ENCODE measurements at places on chromosomes 5 and 9.
A peak's percentile ranks its signal among the peaks of the same experiment; 100 is the strongest.

DNA sequence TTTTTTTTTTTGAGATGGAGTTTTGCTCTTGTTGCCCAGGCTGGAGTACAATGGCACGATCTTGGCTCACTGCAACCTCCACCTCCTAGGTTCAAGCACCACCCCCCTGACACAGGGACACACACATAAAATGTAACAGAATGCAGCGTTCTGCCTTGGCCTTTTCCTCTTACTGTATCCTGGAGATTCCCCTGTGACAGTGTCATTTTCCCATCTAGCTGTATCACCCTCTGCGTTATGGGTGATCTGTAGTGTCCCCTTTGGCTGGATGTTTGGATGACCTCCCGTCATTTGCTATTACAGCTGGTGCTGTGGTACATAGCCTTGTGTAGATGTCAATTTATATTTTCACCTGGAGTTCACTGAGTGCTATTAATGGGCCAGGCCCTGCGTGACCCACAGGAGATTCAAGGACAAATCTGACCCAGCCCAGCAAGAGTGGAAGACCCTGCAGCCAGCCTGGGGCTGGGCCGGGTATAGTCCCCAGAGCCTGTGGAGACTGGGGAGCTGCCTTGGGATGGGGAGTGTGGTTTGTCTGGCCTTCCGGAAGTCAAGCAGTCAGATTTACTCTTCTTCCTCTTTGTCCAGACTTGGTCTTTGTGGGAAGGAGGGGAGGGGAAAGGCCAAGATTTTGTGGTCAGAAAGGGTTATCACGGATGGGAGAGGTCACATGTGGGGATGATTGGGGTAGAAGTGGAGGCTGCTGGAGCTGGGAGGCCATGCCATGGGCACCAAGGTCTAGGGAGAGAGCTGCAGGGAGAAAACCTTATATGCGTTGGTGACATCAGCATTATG, 43.6 kb downstream of the ERGIC1 start:
- DNase-seq = no peak

- no peak for DNase-seq
Measured at GRCh38 chr5:122366501-122366900, 54.5 kb downstream of the SNCAIP start.

- DNase-seq = peak; percentile 88
Measured at GRCh38 chr9:95131023-95131943, 186.2 kb downstream of the FANCC start.

GRCh38 chr9:84598921-84599636, 70.5 kb upstream of the NTRK2 start:
- DNase-seq = no peak

DNA sequence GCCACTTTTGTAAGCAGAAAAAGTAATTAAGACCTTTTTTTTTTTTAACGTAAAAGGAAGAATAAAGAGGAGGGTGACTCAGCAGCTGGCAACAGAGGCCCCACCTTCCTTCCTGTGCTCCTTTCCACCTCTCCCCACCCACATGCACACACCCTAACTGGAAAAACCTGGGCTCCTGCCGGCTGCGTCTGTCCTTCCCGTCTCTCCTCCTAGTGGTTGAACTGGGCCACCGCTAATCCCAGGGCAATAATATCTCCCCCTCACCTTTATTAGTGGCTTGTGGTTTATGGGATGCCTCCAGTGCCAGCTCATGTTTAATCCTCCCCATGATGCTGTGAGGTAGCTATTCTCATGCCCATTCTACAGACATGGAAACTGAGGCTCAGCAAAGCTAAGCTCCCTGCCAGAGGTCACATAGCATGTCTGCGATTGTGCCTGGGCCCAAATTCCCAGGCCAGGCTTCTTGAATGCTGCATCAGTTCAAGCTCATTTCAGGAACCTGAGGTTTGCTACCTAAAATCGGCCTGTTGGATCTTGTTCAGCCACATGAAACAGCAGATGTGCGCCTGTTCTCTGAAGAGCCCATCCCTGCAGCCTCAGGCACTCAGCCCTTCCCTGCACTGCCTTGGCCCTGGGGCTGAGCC, 60.9 kb upstream of the IL17B start:
- peak; percentile 89 for DNase-seq

GRCh38 chr9:10134266-10134665, 478.5 kb downstream of the PTPRD start:
- no peak for DNase-seq

- no peak for DNase-seq
Measured at GRCh38 chr5:15791859-15792258, 291.9 kb downstream of the FBXL7 start.

GRCh38 chr5:59390074-59390659, 503.4 kb downstream of the PDE4D start:
- peak; percentile 66 for DNase-seq

- peak; percentile 54 for DNase-seq
Measured at GRCh38 chr9:95460518-95461164, 56.1 kb downstream of the PTCH1 start.

DNA sequence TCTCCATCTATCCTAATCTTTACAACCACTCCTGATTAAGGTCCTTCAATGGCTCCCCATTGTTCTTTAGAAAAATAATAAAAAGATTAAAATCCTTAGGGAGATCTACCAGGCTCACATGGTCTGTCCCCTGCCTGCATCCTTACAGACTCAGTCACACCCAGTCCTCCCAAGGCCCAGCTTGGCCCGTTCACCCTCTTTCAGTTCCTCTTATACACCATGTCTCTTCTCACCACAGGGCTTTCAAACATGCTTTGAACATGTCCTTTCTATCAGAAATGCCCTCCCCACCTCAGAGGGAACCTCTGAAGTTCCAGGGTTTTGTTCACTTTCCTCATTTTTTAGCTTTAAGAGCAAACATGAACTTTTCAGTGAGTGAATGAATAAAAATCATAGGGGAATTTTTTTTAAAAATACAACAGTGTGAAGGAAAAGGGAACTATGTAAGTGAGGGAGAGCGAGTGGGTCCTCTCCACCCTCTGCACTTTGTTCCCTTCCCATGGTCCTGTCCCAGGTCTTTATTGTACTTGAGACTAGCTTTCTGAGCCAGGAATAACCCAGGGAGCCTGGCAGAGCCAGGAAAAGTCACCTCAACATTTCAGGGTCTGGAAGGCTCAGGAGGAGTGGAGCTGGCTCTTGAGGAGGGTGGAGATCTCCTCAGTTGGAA, 55.3 kb downstream of the TRPC7 start:
- DNase-seq = no peak

DNA sequence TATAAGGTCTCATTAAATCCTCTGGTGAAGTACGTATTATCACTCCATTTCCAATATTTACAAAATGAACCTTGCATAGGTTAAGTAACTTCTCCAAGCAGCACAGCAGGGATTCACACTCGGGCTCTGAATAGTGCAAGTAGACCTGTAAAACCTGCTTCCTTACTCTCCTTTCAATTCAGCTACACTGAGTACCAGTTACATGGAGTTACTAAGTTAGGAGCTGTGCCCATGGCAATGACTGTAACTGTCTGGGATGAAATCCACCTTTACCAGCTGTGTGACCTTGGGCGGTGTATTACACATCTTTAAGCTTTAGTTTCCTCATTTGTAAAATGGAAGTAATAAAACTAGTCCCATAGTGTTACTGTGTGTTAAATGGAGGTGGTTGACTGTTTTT, 15.9 kb upstream of the MOB3B start:
- DNase-seq = no peak

DNA sequence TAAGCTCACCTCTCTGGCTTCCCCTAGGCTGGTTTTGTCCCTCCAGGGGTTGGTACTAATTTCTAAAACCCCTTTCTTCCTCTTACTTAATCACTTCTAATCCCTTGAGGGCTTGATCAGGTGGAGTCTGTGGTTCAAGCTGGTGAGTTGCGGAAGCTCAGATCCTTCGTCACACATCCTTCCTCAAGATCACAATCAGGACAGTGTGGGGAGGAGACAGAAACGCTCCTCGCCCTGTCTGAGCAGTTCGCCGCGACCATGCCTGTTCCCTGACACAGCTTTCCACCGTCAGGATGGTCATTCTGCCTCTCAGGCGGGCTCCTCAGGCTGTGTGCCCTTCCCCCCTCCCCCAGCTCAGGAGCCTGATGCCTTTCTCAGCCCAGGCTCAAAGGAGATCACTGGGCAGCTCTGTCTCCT, 24.3 kb downstream of the CPLX2 start:
- DNase-seq = no peak

DNA sequence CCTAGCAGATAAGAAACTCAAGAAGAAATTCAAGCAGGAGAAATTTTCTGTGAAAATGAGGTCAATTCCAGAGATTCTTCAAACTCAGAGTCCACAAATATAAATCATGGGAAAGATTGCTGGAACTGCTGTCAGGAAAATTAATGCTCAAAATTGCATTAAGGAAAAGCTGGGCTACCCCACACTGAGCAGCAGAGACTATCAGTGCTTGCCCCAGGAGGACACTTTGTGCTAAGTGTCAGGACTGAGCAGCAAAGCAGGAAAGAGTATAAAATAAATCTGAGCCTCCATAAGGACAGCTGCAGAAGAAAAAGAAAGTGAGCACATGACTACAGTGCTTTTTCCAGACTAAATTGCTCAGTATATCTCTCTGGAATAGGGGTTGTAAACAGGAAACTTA, 81.6 kb downstream of the RGS7BP start:
- DNase-seq = no peak

GRCh38 chr5:136780518-136780917, 415.2 kb upstream of the TRPC7 start:
- DNase-seq = no peak

DNA sequence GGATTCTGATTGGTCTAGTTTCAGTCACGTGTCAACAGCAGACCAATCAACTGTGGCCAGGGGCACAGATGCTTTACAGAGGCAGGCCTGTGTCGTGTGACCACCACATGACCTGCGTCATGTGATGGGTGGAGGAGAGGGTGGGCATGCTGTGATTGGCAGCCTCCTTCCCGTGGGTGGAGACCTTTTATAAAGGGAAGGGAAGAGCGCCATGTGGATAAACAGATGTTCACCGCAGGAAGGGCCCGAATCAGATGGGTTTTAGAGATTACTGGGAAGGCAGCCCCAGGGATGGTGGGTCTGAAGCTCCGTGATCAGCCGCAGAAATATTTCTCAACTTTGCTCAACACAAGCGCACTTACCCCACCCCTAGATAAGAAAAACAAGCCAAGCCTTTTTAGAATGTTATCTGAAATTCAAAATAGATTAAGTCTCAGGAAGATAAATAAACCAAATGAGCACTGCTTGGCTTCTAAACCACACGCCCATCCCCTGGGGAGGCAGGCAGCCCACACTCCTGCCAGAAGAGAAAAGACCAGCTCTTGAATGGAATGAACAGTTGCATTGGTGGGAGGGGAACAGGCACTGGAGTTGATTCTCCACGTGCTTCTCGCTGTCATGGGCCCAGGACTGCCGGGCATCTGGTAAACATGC, 43.6 kb downstream of the ROPN1L start:
- peak; percentile 78 for DNase-seq

GRCh38 chr5:93517828-93518227, 63.2 kb downstream of the NR2F1-AS1 start:
- DNase-seq = no peak

All from hepatocyte (in vitro differentiated cells).